ENCODE measurements at places on chromosomes 2 and 18.
A peak's percentile ranks its signal among the peaks of the same experiment; 100 is the strongest.

DNA sequence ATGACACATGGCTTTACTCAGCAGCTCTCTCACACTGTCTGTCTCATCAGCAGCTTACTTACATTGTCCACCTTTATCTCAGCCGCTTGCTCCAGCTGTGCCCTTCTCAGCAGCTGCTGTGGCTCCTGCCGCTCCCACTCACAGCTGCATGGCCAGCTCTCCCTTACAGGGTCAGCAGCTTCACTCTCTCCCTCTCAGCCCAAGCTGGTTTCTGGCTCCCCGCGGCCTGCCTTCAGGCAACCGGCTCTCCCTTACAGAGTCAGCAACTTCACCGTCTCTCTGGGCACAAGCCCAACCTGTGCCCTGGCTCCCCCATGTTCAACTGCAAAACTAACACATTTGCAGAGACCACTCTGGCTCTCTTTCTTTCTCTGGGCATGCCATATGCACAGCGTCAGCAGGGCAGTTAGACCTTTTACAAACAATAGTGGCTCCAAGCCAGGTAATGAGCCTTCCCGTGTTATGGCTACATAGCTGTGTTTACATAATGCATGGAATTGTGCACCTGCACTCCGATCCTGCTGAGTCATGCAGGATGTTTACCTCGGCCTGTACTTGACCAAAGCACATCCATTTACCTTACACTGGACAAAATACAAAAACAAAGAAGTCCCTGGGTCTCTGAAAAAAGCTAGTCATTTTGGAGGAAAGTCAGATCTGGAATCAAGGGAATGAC lies 167.3 kb downstream of the DOK6 start:
- no peak overlapping the region for H3K27ac ChIP-seq
- H3K4me1 ChIP-seq: no peaks in the 10 kb centered on the region
- no peaks in the 10 kb centered on the region for H3K36me3 ChIP-seq
- DNase-seq: no peak
- H3K4me3 ChIP-seq: no peak overlapping the region

GRCh38 chr18:32937597-32937996 lies 164.8 kb upstream of the KLHL14 start:
- H3K27me3 ChIP-seq: no peaks in the 10 kb centered on the region
- no peaks in the 10 kb centered on the region for H3K4me1 ChIP-seq
- H3K27ac ChIP-seq: no peak overlapping the region
- no peaks in the 10 kb centered on the region for H3K36me3 ChIP-seq
- DNase-seq: no peak

DNA sequence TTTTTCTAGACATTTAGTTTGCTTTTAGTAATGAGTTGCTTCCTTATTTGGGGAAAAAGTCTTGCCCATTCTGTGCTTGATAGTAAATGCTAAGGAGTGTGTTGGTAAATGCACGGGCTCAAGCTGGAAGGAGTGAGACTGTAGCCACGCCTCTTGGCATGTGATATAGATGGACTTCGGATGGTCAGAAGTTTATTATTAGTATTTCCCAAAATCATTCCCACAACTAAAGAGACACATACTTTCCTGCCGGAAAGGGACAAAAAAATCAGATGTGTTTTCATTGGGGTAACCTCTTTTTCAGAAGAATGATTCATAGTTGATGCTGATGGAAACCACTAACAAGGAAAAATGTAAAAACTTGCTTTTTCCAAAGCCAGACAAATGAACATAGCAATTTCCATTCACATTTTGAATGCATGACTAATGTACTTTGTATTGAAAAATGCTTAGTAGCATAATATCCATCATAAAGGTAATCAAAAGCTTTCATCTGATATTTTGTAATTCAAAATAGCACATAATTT lies 133.2 kb downstream of the ZNF532 start:
- H3K27ac ChIP-seq: peak overlapping the region; percentile 37
- H3K36me3 ChIP-seq: no peaks in the 10 kb centered on the region
- no peak for DNase-seq
- H3K4me1 ChIP-seq: no peaks in the 10 kb centered on the region

- H3K4me3 ChIP-seq: no peak overlapping the region
- H3K27me3 ChIP-seq: no peaks in the 10 kb centered on the region
- peak overlapping the region; percentile 76 for H3K27ac ChIP-seq
- no peaks in the 10 kb centered on the region for H3K36me3 ChIP-seq
- peaks cover 15% of the 10 kb centered on the region for H3K4me1 ChIP-seq
Measured at GRCh38 chr2:100197631-100198153, 55.3 kb upstream of the AFF3 start.

- no peak for DNase-seq
- no peaks in the 10 kb centered on the region for H3K4me1 ChIP-seq
- H3K27me3 ChIP-seq: no peaks in the 10 kb centered on the region
- H3K4me3 ChIP-seq: no peak overlapping the region
- H3K36me3 ChIP-seq: no peaks in the 10 kb centered on the region
- H3K27ac ChIP-seq: no peak overlapping the region
Measured at GRCh38 chr2:177622521-177622920, 229.9 kb downstream of the AGPS start.

- H3K27ac ChIP-seq: no peak overlapping the region
- H3K4me1 ChIP-seq: peaks cover 7% of the 10 kb centered on the region
- no peaks in the 10 kb centered on the region for H3K36me3 ChIP-seq
Measured at GRCh38 chr2:45269149-45269793, 260.0 kb upstream of the SIX2 start.
